ENCODE measurements at places on chromosomes 16 and 17. TPM values are rescaled to one million over a fixed set of nuclear protein-coding genes. Genes with fewer than 3 reads are reported as not detected.

The ZPBP2 gene
- total RNA-seq, result not detected

The TP53TG3F gene
- not detected for total RNA-seq

The ASB16 gene
- not detected for total RNA-seq

The CORO1A gene
- total RNA-seq, result 72.6 TPM

The ALOX12B gene
- total RNA-seq, result not detected

The SLC5A10 gene
- total RNA-seq, result not detected

The TLCD1 gene
- 1.6 TPM for total RNA-seq

The KRT31 gene
- total RNA-seq, result not detected

The DNASE1L2 gene
- 0.82 TPM for total RNA-seq

The ADGRG1 gene
- total RNA-seq, result 16.7 TPM

The WNT3 gene
- 0.16 TPM for total RNA-seq

The CIAO3 gene
- 23.3 TPM for total RNA-seq

The USP10 gene
- 48.4 TPM for total RNA-seq

The EFNB3 gene
- total RNA-seq, result 0.22 TPM

The ALOX15B gene
- 36.4 TPM for total RNA-seq

The ABCC6 gene
- 19.4 TPM for total RNA-seq

The AMZ2 gene
- 58.5 TPM for total RNA-seq

The NACA2 gene
- total RNA-seq, result not detected

The PRSS8 gene
- total RNA-seq, result 1.4 TPM

The NME2 gene
- total RNA-seq, result 500 TPM

The METTL23 gene
- total RNA-seq, result 56.4 TPM

The TAOK1 gene
- total RNA-seq, result 72.8 TPM

The MSL1 gene
- total RNA-seq, result 68.2 TPM

The MMP15 gene
- 3.8 TPM for total RNA-seq

The ACAP1 gene
- total RNA-seq, result 3.6 TPM

The KRTAP2-3 gene
- not detected for total RNA-seq

The PRSS53 gene
- 1.6 TPM for total RNA-seq

The PRRT2 gene
- not detected for total RNA-seq

The RHBDL3 gene
- 0.33 TPM for total RNA-seq

The SOX8 gene
- not detected for total RNA-seq

The MT4 gene
- not detected for total RNA-seq

The LLGL2 gene
- total RNA-seq, result 2.9 TPM

The LGALS9 gene
- 32.6 TPM for total RNA-seq

The ADAD2 gene
- total RNA-seq, result 4.4 TPM

The LRRC37A gene
- total RNA-seq, result 2.4 TPM

The TAX1BP3 gene
- total RNA-seq, result 90.1 TPM

The OR3A1 gene
- not detected for total RNA-seq

The KRT24 gene
- total RNA-seq, result not detected

The CMTM1 gene
- not detected for total RNA-seq

The TCAP gene
- not detected for total RNA-seq

The TRPV3 gene
- 2.8 TPM for total RNA-seq

The DUSP14 gene
- 14.3 TPM for total RNA-seq

The KCNH6 gene
- total RNA-seq, result not detected

The SLC13A2 gene
- not detected for total RNA-seq

The CSF3 gene
- total RNA-seq, result not detected

The VKORC1 gene
- 78.0 TPM for total RNA-seq

The KRT9 gene
- not detected for total RNA-seq

The FN3K gene
- total RNA-seq, result 2.0 TPM

The DPEP3 gene
- total RNA-seq, result not detected

The TMEM238L gene
- not detected for total RNA-seq

Measured in subcutaneous adipose tissue (tissue), 4 donors.